ENCODE measurements at places on chromosomes 7 and 10.

DNA sequence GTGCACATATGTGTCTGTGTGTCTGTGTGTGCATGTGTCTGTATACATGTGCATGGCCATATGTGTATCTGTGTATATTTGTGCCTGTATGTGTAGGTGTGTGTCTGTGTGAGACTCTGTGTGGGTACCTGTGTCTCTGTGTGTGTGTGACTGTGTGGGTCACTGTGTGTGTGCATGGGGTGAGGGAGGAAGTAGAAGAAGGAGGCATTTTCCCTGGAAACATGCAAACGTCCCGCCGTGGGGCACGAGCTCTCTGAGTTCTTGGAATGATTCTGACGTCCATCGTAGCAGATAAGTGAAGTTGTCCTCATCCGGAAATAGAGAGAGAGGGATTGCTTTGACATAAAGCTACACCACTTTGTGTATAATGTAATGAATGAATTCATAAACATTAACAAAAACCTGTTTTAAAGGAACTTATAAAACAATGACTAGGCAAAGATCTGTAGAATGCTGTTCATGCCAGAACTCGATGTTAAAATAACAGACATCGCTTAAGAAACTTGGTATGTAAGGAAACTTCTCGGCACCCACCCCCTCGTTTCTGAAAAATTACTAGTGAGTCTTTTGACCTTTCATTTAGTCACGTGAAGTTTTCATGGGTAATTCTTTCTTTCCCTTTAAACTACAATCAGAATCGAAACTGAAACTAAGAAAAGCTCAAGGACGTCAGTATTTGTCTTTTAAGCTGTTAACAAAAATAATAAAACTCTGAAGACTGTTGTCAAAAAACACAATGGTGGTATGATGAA is 43.6 kb upstream of the KLF6 start:
- DNase-seq, result no peak

DNA sequence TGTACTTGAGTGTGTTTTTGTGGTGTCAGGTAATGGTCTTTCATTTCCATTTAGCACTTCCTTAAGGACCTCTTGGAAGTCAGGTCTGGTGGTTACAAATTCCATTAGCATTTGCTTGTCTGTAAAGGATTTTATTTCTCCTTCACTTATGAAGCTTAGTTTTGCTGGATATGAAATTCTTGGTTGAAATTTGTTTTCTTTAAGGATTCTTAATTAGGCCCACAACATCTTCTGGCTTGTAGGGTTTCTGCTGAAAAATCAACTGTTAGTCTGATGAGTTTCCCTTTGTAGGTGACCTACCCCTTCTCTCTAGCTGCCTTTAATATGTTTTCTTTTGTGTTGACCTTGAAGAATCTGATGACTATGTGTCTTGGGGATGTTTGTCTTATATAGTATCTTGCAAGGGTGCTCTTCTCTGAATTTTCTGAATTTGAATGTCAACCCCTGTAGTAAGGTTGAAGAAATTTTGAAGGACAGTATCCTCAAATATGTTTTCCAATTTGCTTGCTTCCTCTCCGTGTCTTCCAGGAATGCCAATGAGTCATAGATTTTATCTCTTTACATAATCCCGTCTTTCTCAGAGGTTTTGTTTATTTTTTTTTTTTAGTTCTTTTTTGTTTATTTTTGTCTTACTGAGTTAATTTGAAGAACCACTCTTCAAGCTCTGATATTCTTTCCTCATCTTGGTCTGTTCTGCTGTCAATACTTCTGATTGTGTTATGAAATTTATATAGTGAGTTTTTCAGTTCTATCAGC is 70.2 kb downstream of the SLC39A12 start:
- DNase-seq, result no peak

DNA sequence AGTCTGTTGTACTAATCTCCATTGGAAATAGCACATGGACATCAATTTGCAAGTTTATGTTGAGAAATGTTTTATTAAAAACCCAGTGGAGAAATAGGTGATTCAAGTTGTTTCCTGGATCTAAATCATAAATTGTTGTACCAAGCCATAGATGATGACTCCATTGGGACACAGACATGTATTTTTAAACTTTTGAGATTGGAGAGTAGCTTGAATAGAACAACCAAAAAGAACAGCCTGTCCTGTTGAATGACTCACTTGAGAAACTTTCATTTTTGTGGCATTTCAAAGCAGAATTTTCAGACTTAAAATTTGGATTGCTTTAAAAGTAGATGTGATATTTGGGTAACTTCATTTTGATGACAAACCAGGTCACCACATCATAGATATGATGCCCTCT is 197.5 kb downstream of the GPAM start:
- DNase-seq, result no peak

- peak; percentile 88 for DNase-seq
These were observed 6.2 kb downstream of the RHBDD2 start for GRCh38 chr7:75885036-75885435.

DNA sequence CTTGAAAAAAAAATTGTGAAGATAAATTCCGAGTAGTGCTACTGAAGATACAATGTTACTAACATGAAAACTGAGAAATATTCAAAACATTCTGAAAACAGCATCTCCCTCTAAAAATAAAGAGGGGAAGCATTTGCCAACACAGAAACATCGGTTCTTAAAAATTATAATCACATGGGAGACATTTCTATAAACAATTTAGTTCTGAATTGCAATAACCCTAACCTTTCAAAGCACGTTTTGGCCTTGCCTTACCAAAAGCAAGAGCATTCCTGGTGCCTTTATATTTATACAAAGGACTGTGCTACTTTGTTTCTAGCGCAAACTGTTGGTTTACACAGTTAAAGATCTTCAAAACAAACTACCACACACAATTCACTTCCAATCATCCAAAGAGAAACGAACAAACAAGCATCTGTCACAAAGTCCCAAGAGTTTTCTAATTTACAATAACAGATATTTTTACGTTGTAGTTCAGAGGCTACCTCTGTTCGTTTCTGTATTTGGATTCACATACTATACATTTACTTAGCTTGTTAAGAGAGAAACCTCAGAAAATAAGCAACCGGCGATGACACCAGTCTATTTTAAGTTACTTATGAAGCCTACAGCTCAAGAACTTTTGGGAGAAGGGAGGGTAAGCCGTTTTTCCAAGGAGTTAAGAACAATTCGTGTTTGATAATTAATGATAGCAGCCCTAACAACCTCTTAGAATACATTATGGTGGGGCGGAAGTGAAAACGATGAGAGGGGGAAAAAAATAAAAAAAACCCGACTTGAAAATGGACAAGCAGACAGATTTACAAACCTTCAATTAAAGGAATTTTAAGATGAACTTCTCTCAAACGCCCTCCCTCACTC is 1.3 kb downstream of the ABI1 start:
- no peak for DNase-seq

GRCh38 chr7:54664235-54665228 is 94.5 kb downstream of the SEC61G start:
- peak; percentile 32 for DNase-seq

- DNase-seq, result no peak
These were observed 47.6 kb downstream of the ZMIZ1 start for GRCh38 chr10:79116368-79116767.

DNA sequence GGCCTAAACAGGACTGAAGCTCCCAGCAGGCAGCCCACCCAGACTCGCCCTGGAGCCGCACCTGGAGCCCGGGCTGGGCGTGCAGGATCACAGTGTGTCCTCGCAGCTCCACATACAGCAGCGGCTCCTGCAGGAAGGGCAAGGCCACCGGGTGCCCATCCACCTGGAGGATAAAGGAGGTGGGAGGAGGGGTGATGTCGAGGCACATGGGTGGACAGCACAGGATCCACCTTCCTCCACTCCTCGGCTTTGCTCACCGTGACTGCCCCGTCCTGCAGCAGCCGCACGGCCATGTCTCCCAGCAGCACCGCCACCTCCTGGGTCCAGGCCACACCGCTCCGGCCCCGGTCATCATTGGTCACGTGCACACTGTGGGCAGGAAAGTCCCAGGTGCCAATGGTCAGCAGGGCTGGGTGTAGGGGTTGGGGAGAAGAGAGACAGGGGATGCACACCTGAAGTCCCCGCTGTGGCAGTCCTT is 16.8 kb downstream of the ATP6V1F start:
- DNase-seq, result peak; percentile 72

DNA sequence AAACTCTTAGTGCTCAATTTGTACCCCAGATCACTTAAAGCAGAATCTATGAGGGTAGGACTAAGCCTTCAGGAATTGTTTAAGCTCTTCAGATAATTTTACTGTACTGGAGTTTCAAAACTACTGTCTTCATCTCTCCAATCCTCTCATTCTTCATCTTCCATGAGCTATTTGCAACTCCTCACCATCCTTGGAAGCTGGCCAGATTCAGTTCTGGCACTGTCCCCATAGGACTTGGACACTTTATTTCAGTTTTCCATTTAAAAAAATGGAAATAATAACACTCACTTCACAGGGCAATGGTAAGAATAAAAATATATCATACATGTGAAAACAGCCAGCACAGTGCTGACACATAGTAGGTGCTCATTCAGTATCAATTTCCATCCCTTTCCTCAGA is 74.6 kb downstream of the PPP1R17 start:
- DNase-seq, result peak; percentile 13

DNA sequence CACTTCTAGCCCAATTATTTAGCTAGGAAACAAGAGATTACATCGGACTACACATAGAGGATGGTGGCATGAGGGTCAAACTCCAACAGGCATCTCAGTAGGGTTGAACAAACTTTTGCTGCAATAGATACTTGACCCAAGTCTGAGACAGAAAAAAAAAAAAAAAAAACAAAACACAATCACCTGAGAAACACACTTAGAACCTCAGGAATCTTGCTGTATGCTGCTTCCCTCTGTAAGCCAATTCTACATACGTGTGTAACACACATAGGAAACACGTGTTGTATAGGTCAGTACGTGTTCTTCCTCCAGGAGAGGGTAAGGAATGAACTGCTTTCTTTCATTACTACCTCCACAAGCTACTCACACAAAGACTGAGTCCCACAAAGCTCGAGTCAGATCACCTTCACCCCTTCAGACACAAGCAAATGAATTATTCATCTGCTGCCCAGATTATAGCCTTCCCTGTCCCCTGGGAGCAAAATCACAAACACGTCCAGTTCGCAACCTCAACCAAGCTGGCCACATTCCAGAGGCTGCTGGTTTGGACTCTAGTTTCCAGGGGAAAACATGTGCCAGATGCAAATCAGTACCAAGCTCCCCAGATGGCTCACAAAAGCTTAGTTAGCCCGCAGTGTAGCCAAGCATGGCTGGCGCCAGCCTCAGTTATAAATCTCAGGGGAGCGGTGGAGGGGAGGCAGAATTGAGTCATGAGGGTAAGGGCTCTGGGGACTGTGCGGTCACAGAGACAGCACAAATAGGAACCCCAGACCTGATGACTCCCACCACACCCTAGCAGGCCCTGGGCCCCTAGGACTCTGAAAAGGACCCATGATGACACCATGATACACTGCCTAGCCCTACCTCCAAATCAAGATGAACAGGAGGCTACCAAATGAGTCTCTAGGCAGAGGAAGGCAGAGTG is 15.1 kb downstream of the PSAP start:
- DNase-seq, result no peak

DNA sequence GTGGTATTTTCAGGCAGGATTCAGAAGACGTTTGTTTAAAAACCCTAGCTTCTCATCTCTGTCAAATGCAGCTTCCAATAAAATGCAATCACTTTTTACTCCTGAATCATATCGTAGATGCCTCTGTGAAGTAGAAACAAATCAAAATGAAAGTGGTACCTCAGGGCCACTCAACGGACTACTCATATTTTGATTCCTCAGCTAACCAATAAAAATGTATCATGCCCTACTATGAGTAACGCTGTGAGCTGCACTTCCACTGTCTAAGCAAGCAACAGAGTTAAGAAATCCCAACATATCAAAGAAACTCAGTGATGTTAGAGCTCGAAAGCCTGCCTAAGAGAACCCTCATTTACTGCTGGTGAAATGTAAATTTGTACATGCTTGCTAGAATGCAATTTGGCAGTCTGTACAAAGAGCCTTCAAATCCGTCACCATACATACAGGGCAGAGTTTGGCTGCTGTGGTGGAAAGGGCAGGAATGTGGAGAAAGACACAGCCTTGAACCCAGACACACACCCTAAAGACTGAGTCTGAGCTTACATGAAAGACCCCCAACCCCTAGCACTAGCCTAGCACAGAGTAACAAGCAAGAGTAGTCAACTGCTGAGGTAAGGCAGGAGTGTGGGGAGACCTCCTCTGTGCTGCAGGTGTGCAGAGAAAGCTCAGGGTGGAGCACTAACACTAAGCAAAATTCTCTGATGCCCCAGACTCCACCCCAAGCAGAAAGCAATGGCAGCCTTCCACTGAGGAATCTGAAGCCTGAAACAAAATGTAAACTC is 151.5 kb downstream of the ANK3 start:
- DNase-seq, result peak; percentile 67

DNA sequence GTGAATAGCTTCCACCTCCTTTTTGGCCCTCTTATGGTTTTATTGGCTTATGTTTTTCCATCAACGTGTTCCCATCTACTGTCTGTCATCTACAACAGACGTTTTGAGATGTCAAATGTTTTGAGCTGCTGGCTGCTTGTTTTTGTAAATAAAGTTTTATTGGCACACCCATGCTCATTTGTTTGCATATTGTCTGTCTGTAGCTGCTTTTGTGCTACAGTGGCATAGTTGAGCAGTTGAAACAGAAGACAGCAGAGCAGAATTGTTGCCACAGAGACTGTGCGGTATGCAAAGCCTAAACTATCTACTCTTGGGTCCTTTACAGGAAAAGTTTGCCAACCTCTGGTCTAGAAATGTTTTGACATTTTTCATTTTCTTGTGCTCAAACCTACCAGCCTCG is 88.7 kb downstream of the VPS50 start:
- no peak for DNase-seq

- DNase-seq, result no peak
These were observed 44.3 kb downstream of the HOXA1 start for GRCh38 chr7:27051451-27051850.

DNA sequence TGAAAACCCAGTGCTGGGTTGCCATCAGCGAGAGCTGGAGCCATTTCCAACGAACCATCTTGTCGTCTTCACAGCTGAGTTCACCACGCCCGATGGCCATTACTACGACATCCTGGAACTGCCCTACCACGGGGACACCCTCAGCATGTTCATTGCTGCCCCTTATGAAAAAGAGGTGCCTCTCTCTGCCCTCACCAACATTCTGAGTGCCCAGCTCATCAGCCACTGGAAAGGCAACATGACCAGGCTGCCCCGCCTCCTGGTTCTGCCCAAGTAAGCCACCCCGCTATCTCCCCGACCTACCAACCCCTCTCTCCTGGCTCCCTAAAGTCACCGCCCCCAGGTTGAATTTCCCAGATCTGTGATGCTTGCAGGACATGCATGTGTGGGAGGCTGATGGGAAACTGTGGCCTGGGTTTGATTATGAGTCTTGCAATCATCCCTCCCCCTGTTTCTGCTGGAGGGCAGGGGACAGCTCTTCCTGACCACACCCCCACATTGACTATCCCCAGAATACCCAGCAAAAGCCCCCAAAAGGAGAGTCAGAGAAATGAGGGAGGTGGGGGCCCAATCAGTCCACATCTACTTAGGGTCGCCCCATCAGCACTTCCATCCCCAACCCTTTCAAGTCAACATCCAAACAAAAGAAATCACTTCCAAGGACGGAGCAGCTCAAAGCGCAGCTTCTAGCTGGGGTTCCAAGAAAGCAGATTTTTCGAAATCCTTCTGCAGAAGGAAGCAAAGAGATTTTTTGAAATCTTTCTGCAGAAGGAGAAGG is 6.9 kb downstream of the SERPINE1 start:
- DNase-seq, result no peak
